Erythroblast (primary cell): ENCODE measurements at places on chromosomes 12 and 14.

GRCh38 chr14:93832665-93833064 is 44.4 kb upstream of the PRIMA1 start:
- DNase-seq = no peak

GRCh38 chr12:48414021-48414420 is 58.3 kb upstream of the ANP32D start:
- DNase-seq = no peak

DNA sequence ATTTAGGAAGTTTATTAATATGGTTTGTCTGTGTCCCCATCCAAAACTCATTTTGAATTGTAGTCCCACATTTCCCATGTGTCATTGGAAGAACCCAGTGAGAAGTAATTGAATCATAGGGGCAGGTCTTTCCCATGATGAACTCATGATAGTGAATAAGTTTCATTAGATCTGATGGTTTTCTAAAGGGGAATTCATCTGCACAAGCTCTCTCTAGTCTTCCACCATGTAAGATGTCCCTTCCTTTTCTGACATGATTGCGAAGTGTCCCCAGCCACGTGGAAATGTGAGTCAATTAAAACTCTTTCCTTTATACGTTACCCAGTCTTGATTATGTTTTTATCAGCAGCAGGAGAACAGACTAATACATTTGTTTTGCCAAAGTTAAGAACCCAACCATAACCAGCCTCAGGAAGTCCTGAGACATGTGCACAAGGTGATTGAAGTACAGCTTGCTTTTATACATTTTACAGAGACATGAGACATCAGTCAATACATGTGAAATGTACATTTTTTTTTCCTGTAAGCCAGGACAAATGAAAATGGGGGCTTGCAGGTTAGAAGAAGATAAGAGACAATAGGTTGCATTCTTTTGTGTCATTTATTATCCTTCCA is 1136.7 kb downstream of the TMEM121 start:
- DNase-seq = no peak

DNA sequence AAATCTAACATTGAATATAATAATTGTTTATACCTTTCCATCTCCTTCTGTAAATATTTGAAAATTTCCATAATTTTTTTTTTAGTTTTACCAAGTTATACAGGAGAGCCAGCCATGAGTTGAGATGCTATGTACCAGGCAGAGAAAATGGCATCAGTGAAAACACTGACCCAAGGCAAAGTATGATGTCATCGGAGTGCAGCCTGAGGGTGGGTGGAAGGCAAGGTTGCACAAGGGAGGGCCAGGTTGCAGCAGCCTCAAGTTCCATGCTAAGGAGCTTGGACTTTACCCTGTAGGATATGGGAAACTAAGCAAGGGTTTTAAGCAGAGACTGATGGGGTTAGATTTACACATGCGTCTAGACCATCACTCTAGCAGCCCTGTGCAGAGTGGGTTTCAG is 441.1 kb downstream of the BCAT1 start:
- DNase-seq = no peak

- DNase-seq = no peak
These were observed 57.2 kb upstream of the MAX start for GRCh38 chr14:65159281-65160062.

DNA sequence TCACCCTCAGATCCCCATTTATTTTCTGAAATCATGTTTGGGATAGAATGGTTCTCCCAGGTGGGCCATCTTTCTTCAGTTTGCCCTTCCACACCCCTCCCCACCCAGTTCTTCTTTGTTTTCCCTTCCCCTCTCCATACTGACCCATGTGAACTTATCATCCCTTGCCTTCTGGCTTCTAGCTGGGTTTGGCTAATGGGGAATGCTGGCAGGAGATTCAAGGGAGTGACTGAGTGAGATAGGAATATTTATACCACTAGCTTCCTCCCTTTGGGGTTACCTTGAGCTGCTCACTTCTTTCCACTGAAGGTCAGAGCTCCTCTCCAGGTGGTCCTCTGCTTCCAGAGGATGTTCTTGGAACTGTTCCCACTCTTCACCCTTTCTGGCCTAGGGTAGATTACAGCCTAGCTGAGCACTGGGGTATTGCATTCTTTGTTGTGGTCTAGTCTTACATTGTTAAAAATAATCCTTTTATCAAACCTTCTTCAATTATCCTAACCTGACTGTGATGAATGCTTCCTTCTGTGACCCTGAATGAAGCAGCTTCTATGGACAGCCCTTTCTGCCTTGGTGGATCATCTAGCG is 88.3 kb upstream of the ATP2B1 start:
- peak; percentile 43 for DNase-seq

- DNase-seq = no peak
These were observed 166.9 kb upstream of the AVPR1A start for GRCh38 chr12:63317880-63318279.

GRCh38 chr14:33249233-33249820 is 310.6 kb downstream of the NPAS3 start:
- DNase-seq = no peak

DNA sequence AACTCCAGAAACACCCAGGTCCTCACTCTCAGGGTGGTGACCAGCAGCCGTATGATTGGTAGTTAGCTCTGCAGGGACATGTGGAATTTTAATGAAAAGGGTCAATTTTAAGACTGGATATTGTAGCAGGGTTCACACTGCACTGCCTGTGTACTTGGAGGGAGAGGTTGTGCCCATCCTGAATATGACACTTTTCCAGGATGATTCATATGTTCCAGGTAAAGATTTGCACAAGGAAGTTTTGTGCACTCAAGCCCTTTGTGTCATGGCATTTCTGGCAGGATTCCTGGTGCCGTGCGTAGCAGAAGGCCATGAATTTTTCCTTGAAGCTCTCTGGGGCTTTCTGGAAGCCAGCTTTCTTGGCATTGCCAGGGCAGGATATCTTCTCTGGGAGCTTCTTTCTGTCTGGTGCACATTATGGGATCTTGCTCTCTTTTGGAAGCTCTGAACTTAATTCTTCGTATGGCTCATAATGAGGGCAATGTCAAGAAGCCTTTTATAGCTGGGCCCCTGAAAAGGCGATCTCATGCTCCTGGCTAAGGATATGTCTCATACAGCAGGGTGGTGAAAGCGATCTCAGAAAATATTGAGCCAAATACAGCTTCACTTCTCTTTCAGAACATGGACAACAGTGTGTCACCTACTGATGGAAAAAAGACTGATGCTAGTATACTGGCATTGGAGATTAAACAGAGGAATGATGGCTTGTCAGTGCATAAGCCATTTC is 1133.9 kb downstream of the AACS start:
- DNase-seq = no peak

DNA sequence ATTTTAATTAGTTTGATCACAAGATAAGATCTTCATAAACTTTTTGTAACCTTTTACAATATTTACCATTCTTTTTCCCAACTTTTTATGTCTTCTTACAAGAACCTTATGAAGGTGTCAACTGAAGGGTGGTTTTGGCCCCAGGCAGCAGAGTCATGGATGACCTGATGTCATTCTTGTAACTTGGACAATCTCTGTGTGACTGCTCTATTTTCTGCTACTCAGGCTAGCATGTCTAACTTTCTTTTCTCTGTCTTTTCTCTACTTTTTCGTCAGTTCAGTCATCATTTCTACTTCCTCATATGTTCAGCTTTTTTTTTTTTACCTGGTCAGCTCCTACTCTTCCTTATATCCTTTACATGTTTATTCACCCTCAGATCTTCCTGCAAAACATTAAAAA is 150.7 kb upstream of the PTPRQ start:
- no peak for DNase-seq

- no peak for DNase-seq
These were observed 2.5 kb downstream of the PPP1R3E start for GRCh38 chr14:23299986-23300686.

DNA sequence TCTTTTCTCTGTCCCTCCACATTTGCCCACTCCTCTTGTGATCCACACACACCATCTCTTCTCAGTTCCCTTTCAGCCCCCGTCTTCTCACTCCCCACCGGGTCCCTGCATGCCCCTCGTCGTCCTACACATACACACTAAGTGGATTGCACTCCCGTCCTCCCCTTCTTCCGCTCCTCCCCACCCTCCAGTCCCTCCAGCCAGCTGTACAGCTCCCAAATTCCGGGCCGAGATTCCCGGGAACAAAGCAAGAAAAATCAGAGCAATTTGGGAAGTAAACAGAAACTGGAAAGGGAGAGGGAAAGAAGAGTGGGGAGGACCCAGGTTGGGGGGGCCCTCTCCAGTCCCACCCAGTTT is 282 bp upstream of the IGFBP6 start:
- DNase-seq = no peak

DNA sequence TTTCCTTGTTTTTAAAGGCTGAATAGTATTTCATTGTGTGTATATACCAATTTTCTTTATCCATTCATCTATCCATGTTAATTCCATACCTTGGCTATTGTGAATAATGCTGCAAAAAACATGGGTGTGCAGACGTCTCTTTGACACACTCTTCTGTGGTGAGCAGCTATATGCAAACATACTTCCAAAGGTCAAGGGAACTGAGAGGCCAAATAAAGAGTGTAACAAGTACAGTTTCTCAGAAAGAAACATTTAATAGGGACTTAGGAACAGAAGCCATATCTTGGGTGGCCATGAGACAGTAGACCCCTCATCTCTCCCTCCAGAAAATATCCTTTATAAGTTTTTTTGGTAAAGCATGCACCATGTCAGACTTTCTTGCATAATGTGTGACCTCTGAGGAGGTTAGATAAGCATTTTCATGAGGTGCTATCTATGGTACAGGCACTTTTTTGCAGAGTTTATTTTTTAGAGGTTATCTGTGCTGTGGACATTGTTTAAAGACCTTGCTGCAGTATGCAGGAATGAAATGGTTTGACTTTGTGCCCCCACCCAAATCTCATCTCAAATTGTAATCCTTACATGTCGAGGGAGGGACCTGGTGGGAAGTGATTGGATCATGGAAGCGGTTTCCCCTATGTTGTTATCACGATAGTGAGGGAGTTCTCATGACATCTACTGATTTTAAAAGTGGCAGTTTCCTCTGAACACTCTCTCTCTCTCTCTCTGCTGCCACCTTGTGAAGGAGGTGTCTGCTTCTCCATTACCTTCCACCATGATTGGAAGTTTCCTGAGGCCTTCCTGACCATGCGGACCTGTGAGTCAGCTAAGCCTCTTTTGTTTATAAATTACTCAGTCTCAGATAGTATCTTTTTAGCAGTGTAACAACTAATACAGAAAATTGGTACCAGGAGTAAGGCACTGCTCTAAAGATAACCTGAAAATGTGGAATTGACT is 1202.3 kb downstream of the GALC start:
- peak; percentile 43 for DNase-seq

DNA sequence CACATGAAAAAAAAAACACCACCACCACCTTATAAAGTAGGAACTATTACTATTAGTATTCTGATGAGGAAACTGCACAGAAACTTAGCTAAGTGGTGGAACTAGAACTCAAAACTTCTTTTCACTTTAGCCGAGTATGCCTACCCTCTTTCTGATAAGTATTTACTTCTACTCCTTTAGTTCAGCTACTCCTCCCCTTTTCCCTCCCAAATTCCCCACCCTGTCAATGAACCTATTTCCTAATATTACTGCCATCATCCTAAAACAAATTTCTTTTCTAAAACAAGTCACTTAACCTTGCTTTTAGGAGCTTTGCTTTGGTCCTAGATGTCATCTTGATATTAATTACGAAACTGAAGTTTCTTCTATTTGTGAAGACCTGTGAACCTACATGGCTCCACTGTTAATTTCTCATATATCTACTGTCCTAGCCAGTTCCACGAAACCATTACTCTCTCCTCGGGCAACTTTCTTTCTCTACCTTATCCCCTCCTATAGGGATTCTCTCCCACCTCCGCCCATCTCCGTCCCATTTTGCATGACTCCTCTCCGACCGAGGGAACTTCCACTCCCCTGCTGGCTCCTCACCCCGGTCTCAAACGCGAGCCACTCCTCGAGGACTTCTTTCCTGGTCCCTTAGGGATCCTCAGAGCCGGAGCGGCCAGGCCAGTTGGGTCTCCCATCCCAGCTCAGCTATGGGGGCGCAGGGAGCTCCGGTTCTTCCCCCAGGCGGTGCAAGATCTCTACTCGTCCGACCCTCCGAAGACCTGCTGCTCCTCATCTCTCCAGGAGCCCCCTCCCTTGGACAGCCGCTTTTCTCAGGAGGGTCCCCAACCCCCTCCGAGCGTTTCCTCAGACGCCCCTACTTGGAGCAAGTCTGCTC is 1.1 kb downstream of the NUMB start:
- DNase-seq = peak; percentile 44

DNA sequence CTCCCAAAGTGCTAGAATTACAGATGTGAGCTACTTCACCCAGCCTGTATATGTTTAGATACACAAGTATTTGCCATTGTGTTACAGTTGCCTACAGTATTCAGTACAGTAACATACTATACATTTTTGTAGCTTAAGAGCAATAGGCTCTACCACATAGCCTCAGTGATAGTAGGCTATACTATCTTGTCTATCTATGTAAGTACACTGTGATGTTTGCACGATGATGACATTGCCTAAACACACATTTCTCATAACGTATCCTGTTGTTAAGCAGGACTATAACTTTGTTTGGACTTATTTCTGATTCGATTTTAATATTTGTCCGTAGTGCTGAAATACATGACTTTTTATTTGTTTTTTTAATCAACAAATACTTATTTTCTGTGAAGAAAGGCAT is 129.2 kb downstream of the PCNX1 start:
- no peak for DNase-seq

GRCh38 chr12:86213012-86213411 is 43.2 kb downstream of the MGAT4C start:
- DNase-seq = no peak

DNA sequence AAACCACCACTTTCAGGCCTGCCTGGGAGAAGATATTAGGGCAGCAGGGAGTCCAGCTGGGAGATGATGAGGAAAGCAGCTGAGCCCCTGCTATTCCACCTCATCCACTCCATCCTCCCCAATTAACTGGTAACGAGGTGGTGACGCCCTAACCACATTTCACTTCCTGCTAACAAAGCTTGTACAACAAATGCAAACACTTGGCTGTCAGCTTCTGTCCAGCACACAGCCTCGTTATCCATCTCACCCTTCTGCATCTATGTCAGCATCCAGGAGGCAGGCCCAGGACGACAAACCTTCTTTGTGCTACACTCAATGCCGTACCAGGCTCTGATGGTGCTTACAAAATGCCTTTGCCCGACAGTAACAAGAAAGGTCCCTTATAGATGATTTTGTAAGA is 225.4 kb downstream of the APAF1 start:
- DNase-seq = no peak

DNA sequence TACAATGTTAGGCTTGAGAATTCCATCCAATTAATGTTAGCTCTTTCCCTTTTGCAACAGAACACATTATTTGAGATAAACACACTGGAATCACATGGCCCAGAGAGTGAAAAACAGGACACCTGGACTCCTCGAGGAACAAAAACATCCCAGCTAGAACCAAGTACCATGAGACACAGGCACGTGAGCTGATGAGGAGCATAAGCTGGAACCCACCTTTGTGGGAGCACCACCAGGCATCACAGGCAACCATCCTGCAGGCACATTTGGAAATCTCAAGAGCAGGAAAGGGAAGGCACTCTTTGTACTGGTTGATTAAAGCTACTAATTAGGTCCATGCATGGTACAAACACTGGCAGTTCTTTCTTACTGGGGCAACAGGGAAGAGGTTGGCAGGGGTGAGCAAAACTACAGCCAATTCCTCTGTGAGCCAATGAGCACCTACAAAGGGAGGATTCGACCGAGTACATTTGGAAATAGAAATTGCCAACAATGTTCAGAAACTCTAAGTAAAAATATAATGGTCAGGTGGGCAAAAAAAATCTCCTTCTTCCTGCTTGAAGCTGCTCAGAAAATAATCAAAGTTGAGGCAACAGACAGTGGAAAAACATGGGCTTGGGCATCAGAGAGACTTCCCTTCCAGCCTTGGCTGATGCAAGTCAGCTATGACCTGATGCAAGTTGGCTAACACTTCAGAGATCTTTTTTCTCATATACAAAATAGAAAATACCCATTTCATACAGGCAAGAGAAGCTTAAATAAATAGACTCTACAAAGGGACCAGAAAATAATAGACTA is 216.7 kb downstream of the NUAK1 start:
- DNase-seq = no peak
